ENCODE measurements at places on chromosomes 5 and 9.

GRCh38 chr5:78058625-78059024 lies 235.9 kb downstream of the AP3B1 start:
- DNase-seq: no peak

- DNase-seq: no peak
Observed at GRCh38 chr5:67455970-67456369, 259.4 kb upstream of the CD180 start.

- no peak for DNase-seq
Observed at GRCh38 chr9:97853844-97854695, 1.0 kb downstream of the FOXE1 start.

- no peak for DNase-seq
Observed at GRCh38 chr9:16618524-16618923, 251.9 kb downstream of the BNC2 start.

DNA sequence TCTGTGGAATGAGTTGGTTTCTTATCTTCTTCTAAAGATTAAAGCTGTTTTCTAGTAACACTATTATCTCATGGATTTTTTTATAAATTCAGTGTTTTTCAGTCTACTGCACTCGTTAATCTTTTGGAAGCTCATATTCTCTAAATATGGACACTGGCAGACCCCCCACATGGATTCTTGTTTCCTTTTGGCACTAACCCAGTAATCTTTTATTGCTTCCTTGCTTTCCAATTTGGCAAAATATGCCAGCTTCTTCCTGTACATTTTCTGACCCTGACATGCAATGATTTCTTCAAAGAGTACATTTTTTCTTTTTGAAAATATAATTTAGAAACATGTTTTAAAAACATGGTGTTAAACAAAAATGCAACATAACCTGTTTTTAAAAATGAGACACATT lies 474.2 kb upstream of the FTMT start:
- DNase-seq: no peak

GRCh38 chr5:22835686-22836085 lies 17.5 kb downstream of the CDH12 start:
- no peak for DNase-seq

DNA sequence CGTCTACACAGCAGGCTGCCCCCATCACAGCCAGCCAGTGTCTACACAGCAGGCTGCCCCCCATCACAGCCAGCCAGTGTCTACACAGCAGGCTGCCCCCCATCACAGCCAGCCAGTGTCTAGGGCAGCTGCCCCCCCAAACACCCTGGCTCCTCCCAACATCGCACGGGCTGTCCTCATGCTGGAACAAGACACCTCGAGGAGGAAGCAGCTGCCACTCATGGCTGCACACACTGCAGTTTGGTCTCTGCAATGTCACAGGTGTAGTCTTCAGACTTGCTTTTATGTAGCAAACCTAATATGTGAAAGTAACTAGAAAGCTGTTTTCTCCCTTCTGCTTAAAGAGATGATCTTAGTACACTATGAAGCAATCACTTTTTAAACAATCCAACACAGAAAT lies 9.7 kb downstream of the LRRC14B start:
- no peak for DNase-seq

GRCh38 chr5:67165526-67166459 lies 30.8 kb downstream of the CD180 start:
- DNase-seq: peak; percentile 75

GRCh38 chr5:145806923-145807322 lies 28.2 kb downstream of the PRELID2 start:
- no peak for DNase-seq

DNA sequence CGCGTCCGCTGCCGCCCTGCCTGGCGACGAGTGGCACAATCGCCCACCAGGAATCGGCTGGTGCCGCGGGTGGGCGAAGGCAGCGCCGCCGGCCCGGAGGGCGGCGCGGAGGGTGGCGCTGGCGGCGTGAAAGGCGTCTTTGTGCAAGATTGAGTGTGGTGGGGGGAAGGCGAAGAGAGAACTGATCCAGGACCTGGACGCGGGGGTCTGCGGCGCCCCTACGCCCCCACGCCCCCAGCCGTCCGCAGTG lies 4.6 kb upstream of the RGMB start:
- no peak for DNase-seq

DNA sequence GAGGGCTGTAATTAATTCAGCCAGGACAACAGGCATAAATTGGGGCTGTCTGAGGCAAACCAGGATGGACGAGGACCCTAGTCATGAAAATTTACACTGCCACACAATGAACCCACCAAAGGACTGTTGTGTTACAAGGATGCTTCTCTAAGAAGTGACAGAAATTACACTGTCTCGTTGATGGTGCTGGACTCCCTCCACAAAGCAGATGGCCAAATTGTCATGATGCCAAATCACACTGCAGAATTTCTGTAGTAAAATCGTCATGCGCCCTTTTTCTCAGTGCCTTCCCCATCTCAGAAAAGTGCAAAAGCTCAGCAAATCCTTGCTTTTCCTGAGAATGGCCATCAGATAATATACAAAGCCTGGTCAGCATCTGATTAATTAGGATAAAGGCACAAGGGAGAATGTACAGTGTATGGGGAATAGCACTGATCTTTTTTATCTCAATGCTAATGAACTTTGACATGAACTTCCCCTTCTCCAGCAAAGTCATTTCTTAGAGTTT lies 545.8 kb downstream of the CSNK1G3 start:
- no peak for DNase-seq

- no peak for DNase-seq
Observed at GRCh38 chr5:38465702-38466423, 90.6 kb downstream of the LIFR start.

DNA sequence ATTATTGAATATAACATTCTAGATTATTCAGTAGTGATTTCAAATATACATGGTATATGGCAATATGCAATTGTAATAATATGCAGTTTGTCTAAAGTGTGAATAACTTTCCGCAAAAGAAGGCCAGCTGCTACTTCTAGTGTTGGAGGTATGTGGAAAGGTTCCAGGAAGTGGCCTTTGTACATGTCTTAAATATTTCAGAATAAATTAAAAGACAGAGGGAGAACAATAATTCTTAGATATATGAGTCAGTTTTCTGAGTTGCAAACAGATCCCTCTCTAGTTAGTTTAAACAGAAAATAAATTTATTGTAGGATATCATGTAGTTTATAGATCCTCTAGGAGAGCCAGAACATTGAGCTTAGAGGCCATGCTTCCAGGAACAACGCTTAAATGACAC lies 210.8 kb upstream of the ELL2 start:
- DNase-seq: no peak

GRCh38 chr5:20536813-20537212 lies 548.8 kb upstream of the CDH18 start:
- no peak for DNase-seq

DNA sequence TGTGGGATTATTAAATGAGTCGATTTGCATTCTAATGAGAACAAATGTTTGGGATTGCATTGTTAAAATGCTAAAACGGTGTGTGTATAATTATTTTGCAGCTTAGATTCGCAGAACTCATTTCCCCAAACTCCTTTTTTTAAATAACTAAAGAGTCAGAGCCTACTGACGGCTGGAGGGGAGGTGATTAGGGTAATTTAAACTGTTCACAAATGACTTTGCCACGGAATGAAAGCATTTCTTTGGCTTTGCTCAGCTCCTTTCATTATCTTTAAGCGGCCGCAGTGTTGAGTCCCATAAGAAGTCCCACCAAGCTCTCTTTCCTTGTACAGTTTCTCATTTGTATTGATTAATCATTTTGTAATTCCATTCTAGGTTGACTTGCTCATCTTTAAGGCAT lies 1632.8 kb downstream of the MAT2B start:
- DNase-seq: no peak

DNA sequence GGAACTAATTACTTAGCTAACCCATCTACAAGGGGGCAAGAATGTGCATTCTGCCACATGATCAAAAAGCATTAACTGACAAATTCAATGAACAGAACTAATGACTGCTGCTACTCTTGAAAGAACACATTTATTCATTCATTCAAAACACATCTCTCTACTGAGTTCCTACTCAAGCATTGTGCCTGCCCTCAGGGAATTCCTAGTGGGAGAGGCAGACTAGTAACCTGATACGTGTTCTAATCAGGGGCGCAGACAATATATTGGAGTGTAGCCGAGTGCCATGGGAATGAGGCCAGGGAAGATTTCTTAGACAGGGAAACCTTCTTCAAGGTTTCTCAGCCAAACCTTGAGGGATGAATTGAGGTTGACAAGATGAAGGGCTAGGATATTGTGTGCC lies 56.7 kb upstream of the PAPPA start:
- no peak for DNase-seq

DNA sequence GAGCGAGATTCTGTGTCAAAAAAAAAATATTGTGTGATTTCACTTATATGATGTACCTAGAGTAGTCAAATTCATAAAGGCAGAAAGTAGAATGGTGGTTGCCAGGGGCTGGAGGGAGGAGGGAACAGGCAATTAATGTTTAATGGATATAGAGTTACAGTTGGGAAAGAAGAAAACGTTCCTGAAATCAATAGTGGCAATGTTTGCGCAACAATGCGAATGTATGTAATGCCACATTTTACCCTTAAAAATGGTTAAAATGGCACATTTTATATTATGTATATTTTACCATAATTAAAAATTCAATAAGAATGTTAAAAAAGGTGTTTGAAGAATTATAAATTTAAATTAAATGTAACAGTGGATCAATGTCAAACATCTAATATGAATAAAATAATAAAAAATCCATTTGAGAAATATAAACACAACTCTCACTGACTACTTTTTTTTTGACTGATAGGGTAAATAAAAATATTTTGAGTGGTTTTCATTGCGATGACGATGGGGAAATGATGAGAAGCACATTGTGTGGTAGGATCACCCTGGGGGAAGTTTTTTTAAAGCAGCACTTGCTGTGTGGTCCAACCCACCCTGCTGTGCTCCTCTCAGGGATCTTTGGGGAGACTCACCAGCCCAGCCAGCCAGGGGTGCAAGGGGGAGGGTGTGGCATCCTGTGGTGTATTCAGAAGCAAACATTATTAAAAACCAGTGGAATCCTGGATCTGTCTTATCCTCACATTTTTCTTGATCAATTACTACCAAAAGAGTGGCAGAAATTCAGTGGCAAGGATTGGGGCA lies 4.3 kb downstream of the FYB1 start:
- no peak for DNase-seq

DNA sequence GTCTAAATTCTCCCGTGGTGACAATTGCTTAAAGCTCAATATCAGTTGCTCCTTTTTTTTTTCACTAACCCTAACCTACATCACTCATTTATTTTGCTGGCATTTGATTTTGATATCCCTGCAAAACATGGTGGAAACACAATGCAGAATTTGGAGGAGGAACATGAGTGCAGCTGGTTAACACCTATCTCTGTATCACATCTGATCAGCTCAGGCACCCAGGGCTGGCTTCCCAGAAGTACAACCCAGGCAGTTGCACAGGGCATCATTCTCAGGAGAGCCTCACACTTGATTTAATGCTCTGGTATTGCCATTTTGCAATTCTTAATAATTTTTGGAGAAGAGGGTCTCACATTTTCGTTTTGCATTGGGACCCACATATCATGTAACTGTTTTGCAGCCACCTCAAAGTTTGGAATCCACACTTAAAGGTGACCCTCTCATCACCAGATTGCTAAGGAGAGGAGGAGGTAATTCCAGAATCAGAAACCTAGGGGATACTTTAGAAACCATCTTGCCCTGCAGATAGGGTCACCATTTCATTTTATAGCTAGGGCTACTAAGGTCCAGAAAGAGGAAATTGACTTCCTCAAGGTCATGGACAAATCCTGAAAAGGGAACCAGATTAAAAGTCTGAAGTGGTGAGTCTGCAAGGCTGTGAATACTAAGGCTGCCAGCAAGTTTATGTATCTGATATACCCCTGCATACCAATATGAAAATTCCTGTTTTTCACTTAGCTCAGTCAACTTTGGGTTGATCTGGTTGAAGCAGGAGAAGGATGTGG lies 19.3 kb upstream of the ADAM19 start:
- no peak for DNase-seq

- no peak for DNase-seq
Observed at GRCh38 chr5:105849701-105850100, 1821.0 kb downstream of the EFNA5 start.

GRCh38 chr5:151889614-151890013 lies 35.0 kb downstream of the GLRA1 start:
- DNase-seq: no peak

DNA sequence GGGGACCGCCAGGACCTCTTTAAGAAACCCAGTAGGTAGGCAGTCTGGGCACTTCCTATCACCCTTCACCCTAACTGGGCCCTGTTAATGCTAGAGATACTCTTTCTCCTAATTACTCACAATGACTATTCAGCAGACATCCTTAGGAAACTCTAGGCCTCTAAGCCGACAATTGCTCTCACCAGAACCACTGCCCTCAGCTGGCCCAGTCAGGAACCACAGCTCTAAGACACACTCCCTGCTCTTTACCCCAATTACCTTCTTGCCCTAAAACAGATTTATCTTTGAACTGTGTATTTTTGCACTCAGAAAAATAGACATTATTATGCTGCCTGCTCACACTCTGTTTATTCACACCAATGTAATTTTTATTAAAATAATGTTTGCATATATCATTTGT lies 432.6 kb upstream of the SLC30A5 start:
- DNase-seq: no peak

DNA sequence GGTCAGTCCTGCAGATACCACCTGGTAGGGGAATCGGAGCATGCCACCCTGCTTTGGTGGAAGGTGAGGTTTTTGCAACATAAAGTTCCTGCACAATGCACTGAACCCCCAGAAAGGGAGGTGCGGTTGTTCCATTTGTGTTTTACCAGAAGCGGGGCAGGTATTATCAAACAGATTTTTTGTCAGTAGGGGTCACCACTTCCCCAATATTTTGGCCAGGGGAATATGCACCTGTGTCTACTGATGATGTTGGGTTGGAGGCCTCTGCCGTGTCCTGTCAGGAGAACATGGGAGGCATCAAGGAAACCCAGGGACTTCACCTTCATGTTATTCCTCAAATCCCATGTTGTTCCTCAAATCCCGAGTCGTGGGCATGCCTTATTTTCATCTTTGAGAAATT lies 438.7 kb downstream of the NTRK2 start:
- no peak for DNase-seq

DNA sequence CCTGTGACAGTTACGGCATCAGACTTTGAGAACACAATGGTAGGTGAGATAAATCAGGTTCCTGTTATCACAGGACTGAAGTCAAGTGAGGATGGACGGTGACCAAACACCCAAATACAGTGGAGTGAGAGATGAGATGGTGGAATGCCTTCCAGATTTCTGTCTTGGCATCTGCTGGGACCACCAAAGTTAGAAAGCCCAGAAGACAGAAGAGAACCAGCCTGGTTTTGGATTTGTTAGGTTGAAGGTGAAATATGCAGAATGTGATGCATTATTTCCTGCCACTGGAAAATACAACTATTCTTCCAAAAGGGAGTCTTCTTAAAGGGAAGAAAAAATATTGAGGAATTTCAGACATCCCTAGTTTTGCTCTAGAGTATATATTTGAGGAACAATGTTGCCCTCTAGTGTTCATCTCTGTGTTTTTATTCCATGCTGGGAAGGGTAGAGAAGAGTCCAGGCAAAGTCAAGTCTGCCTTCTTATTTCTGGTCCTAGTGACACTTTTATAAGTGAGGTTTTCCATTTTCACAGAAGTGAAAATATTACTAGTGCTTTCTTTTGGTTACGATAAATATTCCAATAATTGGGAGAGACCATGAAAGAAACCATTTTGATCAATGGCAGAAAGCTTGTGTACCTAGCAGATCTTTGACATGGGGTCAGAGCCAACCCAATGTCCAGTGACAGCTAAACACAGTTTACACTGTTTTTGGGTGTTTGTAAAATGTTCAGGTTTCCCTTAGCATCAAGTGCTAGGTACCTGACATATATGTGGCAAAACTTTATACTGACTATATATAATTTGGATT lies 142.3 kb upstream of the ANKH start:
- DNase-seq: no peak

Measured in GM12892 (cell line).